ENCODE measurements at places on chromosomes 3 and 15.

DNA sequence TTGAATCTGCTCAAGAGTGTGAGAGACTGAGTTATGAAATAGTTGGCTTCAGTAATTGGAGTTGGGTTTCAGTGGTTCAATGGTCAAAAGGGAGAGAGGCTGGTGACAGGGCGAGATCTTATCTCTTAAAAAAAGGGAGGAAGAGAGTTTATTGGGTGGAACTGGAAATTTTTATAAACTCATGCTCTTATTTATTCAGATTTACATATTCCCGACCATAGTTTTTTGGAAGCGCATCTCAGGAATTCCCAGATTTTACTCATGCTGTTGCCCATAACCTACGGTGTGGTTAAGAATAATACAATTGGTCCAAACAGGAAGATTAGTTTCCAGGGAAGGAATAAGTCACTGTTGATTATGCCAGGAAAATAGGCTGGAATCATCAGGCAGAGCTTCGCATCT, 41.4 kb downstream of the CD200 start:
- DNase-seq: no peak

- no peak for DNase-seq
Observed at GRCh38 chr15:74414081-74414580, 19.6 kb downstream of the SEMA7A start.

- no peak for DNase-seq
Observed at GRCh38 chr3:134350861-134351311, 23.4 kb downstream of the AMOTL2 start.

DNA sequence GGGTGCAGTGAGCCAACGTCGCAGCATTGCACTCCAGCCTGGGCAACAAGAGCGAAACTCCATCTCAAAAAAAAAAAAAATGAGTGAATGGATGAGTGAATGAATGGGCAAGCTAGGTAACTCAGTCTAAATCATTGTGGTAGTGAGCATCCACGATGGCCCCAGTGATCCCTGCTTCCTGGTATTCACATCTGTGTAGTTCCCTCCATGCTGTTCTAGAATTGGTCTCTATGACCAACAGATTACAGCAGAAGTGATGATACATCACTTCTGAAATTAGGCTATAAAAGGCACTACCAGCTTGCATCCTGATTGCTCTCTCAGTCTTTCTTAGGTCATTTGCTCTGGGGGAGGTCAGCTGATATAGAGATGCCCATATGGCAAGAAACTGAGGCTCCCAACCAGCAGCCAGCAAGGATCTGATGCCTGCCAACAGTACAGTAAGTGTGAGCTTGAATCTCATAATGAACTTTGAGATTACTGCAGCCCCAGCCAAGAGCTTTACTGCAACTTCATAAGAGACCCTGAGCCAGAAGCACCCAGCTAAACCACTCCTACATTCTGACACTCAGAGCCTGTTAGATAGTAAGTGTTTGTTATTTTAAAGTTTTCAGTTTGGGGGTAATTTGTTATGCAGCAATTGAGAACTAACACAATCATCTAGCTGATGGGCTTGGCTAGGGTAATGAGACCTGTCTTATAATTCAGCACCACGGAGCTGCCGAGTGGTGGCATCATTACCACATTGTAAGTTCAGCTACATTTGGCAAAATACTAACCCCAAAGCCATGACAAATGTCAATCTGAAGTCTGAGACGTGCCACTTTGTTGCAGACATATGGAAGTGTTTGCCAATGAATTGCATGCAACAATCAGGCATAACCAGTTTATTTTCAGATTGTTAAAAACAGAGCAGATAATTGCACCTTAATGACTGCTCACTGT, 53.0 kb downstream of the KLHL6 start:
- no peak for DNase-seq

DNA sequence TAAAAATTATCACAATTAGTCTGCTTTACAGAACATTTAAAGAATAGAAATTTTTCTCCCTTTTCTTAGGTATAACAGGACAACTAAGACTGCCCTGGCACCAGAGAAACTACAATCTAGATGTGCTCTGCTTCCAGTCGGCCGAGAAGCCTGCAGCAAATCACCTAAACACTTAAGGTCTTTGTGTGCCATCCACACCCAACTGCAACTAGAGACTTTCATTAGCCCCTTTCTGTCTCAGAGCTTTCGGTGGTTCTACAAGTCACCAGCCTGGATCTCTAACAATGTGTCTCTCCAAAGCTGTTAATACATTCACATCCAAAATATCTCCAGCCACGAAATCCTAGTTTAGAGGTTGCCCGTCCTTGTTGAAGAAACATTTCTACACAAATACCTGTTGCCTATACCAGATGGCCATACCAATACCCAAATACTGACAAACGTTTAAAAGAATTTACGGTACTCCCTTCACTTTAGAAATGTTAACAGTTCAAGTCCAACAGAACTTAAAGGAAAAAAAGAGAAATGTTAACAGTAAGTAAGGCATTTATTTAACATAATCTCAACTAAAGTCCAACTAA, 6.7 kb downstream of the PRC1 start:
- no peak for DNase-seq

Measured in HEK293T (cell line).